ENCODE measurements at places on chromosomes 13 and 19.

DNA sequence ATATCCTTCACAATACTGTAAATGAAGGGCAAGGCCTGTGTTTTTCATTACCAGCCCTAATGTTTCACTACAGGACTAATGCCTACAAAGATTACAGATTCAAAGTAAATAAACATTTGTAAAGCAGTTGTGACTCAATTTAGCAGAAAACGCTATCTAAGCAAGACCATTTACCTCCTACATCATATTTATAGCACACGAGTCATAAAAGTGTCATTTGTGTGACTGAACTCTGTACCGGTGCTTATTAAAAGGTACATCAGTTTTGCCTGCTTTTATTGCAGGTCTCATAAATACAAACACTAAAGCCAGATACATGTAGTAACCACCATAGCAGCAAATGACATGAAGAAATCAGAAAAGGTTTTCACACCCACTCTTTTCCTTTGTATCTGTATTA, 61.5 kb upstream of the SLC15A1 start:
- no peak for DNase-seq

DNA sequence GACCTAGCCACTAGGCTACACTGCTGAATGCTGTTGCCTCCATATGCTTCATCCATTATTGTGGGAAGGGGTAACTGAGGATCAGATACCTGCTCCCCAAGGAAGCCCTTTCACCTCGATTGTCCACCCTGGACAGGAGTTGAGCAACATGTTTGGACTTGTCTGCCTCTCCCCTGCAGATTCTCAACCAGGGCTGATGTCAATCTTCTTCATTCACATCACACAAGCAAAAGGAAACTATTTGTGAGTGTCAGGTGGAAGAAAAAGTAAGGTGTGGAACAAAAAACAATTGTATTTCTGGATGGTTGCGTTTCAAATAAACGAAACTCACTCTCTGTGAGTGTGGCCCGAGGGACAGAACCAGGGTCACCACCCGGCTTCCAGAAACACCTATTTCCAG, 29.5 kb upstream of the MUC16 start:
- DNase-seq = no peak

GRCh38 chr13:40580566-40581276, 85.7 kb downstream of the FOXO1 start:
- DNase-seq = no peak

- DNase-seq = no peak
Observed at GRCh38 chr19:53885036-53885435, 3.0 kb downstream of the PRKCG start.

DNA sequence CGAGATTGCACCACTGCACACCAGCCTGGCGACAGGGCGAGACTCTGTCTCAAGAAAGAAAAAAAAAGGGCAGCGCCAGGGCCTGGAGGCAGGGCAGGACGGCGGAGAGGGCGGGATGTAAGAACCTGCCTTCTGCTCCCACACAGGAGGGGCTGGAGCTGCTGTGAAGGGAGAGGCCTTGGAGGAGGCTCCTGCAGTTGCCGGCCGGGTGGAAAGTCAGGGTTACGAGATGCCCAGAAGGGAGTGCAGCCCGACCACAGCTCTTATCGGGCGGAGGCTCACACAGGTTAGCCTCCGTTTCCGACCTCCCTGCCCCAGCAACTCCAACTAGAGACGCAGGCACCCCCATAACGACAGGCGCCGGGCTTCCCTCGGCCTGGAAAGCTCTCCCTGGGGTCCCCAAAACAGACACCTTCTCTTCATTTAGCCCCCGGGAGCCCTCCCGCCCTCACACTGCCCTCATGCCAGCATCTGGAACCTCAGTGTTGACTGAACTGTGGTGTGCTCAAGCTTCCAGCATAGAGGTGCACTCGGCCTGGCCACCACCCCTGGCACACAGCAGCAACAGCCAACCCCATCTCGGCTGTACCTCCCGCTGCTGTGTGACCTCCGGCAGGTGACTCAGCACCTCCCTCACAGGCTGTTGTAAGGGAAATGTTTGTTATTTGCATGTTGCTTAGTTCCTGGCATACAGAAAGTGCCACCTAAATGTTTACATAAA, 1.4 kb downstream of the PLPP2 start:
- no peak for DNase-seq

- DNase-seq = no peak
Observed at GRCh38 chr13:24652359-24652758, 27.8 kb upstream of the ATP12A start.

DNA sequence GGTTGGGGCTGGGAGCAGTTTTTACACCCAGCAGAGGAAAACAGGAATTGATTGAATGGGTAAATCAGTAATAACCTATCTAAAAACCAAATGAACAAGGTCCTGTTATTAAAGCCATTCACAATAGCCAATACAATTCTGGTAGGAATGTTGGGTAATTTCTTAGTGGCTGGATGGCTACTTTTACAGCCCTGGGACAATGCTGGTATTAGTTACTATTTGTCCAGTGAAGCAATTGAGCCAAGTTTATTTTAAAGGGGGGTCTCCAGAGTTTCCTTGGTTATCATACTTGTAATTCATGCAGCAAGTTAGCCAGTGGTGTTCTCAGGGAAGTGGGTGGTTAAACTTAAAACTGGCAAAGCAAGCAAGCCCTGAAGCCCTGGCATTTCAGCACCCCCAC, 92.3 kb upstream of the STARD13 start:
- DNase-seq = no peak

- no peak for DNase-seq
Observed at GRCh38 chr13:26518451-26518959, 39.0 kb upstream of the WASF3 start.

DNA sequence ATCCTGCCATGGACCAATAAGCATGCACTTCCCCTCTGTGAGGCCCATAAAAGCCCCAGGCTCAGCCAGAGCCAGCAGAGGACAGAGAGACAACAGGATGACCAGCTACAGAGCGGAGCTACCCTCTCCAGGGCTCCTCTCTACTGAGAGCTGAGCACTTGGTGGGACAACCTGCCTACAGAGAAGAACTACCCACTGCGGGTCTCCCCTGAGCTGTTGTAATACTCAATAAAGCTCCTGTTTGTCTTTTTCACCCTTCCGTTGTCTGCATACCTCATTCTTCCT, 7.5 kb upstream of the BAX start:
- DNase-seq = no peak

- DNase-seq = no peak
Observed at GRCh38 chr19:35223084-35223790, 5.3 kb downstream of the FAM187B start.

DNA sequence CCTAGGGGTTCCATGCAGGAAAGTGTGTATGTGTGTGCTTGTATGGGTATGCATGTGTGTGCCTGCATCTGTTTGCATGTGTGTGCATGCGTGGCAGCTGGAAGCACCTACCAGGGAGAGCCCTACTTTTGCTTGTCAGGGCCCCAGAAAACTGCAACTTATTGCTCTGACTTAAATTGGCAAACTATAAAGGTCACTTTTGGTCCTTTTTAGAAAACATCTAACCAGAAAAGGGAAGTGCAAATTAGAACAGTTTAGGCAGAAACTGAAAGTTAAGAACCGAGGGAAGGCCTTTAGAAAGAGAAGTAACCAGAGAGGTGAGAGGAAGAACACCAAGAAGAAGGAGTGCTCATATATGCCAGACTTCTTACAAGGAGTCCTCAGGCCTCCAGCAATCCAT, 32.5 kb downstream of the DLEU7 start:
- no peak for DNase-seq

- DNase-seq = peak; percentile 39
Observed at GRCh38 chr19:1853295-1854038, 5.2 kb upstream of the REXO1 start.

GRCh38 chr19:30314056-30314804, 58.0 kb upstream of the ZNF536 start:
- DNase-seq = no peak

DNA sequence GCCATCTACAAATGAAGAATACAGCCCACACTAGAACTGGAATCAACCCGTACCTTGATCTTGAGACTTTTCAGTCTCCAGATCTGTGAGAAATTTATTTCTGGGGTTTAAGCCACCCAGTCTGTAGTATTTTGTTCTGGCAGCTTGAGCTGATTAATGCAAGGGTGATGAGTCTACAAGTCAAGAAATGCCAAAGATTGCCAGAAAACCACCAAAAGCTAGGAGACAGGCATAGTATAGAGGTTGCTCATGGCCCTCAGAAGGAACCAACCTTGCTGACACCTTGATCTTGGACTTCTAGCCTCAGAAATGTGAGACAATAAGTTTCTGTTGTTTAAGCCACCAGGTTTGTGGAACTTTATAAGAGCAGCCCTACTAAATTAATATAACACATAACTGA, 428.2 kb upstream of the KLF12 start:
- no peak for DNase-seq

DNA sequence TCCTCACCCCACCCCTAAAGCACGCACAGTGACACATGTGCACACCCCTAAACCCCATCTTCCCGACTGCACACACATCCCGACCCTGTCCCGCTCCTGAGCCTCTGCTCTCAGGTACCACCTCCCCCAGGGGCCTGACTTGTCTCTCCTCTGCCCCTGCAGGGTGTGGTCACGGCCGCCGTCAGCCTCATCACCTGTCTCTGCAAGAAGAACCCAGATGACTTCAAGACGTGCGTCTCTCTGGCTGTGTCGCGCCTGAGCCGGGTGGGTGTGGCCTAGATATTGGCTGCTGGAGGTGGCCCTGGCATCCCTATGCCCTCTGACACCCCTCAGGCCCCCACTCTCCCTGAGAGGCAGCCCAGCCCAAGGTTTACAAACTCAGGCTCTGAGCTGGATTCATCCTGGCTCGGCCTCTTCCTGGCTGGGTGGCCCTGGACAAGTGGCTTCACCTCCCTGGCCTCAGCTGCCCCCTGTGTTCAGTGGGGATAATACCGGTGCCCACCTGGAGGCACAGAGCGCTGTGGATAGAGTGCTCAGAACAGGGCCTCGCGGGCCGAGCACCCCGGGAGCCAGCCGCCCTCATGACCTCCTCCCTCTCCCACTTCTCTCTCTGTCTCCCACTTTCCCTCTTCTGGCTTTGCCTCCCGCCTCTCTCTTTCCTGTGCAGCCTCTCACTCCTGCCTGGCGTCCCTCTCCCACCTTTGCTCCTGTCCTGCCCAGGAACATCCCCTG, 20.1 kb downstream of the FUZ start:
- no peak for DNase-seq

Measured in NCI-H187 treated with DMSO at 0.1 percent for 48 hours (cell line).